ENCODE measurements at places on chromosomes 6 and 20.

DNA sequence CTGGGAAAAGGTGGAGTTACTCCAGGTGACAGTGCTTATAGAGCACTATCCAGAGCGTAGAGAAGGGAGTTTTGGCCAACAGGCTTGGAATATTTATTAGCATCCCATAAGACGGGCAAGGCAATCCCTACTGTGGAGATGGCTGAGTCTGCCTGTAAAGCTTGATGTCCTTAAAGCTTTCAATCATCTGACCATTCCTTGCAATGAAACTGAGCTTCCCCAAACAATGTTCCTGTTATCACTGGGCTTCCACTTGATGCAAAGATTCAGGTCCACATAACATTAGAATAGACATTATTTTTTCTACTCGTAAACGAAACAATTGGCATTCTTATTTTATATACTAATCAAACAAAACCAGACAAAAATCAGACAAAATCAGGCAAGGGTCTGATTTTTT lies 48.4 kb upstream of the PIM1 start:
- DNase-seq = no peak

DNA sequence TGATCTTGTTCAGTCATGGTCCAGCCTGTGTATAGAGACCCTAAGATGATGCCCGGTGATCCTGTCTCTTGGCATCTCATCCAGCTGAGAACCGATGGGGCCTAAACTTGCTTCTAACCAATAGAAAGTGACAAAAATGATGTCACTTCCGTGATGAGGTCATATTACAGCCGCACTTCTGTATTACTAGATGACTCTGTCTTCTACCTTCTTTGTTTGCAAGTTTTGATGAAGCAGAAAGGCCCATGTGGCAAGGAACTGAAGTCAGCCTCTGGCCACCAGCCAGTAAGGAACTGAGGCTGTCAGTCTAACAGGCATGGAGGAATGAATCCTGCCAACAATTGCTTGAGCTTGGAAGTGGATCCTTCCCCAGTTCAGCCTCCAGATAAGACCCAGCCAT lies 32.8 kb upstream of the HLA-C start:
- no peak for DNase-seq

DNA sequence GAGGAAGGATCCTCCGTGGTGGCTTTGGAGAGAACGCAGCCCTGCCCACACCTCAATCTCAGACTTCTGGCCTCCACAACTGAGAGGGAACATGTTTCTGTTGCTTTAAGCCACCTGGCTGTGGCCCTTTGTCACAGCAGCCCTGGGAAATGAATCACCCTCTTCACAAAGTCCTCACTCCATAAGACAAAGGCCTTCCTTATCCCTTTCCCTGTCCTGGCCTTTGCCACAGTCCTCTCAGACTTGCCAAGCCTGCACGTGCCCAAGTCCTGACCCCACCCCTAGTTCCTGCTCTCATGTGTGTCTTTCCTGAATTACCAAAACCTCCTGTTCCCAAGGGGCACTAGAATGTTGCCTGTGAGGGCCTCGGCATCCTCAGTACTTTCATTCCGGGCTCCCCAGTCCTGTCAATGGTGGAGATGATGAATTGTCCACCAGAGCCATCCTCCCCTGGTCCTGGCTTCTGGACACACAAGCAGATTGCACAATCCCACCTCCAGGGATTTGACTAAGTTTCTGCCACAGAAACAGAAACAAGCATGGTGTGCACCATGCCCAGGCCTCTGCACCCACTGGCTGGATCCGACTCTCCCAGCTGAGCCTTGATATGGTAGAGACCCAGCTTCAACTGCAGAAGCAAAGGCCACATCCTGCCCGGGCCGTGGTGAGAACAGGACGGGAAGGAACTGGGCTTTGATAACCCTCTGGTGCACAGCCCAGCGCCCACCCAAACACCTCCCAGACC lies 232.6 kb upstream of the PDE10A start:
- DNase-seq = no peak

- peak; percentile 71 for DNase-seq
Observed at GRCh38 chr6:34390531-34391472, 1.7 kb downstream of the NUDT3 start.

DNA sequence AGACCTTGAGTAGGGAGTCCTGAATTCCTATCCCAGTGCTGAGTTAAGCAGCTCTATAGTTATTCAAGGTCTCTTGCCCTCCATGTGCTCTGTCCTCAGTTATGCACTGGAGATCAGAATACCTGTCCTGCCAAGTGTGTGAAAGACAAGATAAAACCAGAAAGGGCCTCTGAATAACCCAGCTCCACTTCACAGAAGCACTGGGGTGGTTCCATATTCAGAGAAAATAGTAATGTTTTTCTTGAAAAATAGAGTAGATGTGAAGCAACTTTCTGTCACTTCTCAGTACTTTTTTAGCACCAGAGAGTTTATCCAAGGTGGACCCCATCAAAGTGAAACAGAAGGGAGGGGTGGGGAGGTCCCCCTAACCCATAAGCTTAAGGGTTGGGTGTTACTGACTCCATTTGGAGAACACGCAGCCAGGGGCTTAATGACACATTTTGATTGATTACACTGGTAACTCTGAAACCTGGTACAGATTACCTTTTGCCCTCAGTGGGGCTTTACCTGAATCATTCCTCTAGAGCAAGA lies 509.8 kb upstream of the JARID2 start:
- no peak for DNase-seq

GRCh38 chr6:159838020-159838744 lies 38.1 kb downstream of the PNLDC1 start:
- no peak for DNase-seq

- DNase-seq = no peak
Observed at GRCh38 chr20:39605908-39606307, 643.8 kb downstream of the DHX35 start.

GRCh38 chr20:54017846-54018245 lies 52.5 kb downstream of the BCAS1 start:
- no peak for DNase-seq

DNA sequence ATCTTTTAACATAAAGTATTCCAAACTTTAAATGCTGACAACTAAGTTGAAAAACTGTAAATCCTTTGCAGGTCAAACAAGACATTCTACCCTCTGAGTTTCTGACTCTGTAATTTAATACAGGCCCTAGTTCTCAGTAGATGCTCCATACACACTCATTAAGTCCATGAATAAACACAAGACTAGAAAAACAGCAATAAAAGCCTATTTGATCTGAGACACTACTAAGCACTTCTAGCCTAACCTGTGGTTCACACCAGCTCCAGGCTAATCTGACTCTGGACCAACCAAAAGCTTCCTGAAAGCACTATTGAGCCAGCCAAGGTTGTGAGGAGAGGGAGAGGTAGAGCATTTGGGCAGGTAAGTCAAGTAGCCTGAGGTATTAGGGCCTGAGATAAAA lies 103.9 kb downstream of the EPM2A start:
- DNase-seq = no peak

- peak; percentile 59 for DNase-seq
Observed at GRCh38 chr6:28747631-28748157, 176.1 kb downstream of the TRIM27 start.

- DNase-seq = no peak
Observed at GRCh38 chr6:170101281-170102035, 189.4 kb downstream of the DLL1 start.

- no peak for DNase-seq
Observed at GRCh38 chr6:121670511-121670910, 235.1 kb downstream of the GJA1 start.

- DNase-seq = no peak
Observed at GRCh38 chr6:158826819-158827501, 7.8 kb upstream of the EZR start.

DNA sequence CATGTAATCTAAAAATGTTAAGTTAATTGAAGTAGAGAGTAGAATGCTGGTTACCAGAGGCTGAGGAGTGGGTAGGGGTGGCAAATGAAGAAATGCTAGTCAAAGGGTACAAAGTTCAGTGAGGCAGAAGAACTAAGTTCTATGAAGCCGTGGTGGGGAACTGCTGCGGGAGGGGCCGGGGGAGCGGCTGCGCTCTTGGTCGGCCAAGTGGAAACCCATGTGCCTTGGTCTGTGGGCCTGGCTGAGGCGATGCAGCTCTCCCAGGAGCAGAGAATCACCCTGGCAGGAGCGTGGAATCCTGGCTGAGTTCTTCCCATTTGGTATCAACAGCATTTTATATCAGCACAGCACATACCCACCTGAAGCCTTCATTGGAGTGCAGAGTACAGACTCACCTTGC lies 22.3 kb downstream of the TTLL2 start:
- DNase-seq = no peak

DNA sequence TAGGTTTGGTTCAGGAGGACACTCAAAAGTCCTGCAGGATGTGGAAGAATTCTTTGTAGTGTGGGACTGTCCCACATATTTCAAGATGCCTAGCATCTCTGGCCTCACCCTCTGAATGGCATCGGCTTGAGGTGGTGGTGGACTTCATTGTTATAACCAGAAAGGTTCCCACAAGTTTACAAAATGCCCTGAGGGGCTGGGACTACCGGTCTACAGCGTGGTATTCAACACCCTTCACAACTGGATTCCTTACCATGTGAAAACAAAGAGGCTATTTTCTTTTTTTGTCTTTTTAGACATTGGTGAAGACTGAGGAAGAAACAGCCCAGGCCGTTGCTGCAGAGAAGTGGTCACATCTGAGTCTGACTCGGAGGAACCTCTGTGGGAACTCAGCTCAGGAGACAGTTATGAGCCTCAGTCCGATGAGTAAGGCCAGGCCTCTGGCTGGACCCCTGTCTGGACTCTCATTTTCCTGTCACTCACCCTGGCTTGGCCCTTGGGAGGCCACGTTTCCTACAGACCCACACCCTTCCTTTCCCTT lies 15.2 kb downstream of the PGBD1 start:
- DNase-seq = no peak
